ENCODE measurements at places on chromosomes 3 and 15. TPM values are rescaled to one million over a fixed set of nuclear protein-coding genes. Genes with fewer than 3 reads are reported as not detected.

PLCB2 gene
- 17.9 TPM for total RNA-seq

CRABP1 gene
- 11.5 TPM for total RNA-seq

GHSR gene
- not detected for total RNA-seq

DNA sequence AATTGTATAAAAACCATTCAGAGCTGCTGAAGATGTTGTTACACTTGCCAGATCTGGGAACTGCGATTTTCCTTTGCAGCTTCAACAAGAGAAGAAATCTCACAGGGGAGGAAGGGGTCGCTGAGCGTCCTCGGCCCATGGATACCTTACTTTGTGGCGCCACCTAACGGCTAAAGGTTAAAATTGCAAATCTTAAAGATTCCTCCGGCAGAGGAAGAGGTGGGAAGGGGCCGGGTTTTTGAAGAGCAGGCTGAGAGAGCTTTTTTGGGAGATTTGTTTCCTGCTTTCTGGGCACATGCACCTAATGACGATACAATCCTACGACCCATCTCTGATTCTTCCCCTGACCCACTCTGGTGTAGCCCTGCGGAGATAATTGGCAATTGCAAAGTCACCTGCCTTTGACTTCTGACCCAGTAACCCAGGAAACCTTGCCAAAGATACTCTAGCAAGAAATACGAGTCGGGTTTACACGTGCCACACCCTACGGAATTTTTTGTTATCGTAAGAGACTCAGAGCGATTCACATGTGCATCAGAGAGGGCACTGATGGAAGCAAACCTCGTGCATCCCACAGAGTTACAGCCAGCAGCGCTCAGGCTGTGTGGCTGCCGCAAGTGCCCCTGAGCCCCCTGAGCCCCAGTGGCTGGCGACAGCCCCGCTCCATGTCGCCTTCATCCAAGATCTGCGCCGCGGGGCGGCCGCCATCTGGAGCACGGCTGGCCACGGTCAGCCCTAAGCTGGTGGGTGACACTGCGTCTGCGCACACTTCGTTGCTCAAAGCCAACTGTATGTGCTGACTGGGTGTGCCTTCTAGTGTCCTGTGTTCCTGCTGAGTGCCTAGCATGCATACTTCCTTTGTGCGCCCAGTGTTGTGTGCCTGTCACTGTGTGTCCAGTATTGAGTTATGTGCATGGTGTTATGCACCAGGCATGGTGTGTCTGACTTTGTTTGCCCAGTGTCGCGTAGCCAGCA, 55.2 kb upstream of the CHRNA7 start:
- no peak for DNase-seq

DNA sequence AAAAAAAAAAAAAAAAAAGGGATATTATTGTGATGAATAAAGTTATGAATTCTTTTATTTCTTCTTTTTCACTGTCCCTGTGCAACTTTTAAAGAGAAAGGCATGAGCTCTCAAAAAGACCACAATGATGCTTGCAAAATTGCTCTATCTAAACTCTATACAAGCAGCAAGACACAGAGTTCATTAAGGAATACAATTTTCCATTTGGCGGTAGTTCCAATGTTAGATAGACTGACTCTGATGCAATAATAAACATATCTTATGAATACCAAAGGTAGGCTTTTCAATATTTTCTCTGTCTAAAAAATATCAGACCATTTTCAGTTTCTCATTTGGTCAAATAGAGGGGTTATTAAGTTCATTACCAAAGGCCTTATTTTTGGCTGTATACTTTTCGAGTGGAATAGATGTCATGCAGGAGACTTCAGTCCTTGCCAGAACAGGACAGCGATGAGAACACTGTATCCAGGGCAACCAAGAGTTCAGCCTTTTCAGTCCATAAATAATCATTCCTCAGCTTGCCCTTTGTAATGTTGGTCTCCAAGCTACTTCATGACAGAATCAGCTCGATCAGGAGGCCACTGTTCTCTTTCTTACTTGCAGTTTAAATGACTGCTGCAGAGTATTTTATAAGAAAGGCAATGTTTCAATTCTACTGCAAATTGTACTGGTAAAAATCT, 162.9 kb upstream of the FAM3D start:
- no peak for DNase-seq

GRCh38 chr3:181327349-181327748, 337.8 kb upstream of the DNAJC19 start:
- no peak for DNase-seq

GRCh38 chr3:182303169-182303568, 490.1 kb upstream of the ATP11B start:
- DNase-seq, result no peak
